ENCODE measurements at places on chromosomes 5 and 9.

GRCh38 chr5:111224561-111225345 lies 569 bp downstream of the CAMK4 start:
- DNase-seq, result no peak

DNA sequence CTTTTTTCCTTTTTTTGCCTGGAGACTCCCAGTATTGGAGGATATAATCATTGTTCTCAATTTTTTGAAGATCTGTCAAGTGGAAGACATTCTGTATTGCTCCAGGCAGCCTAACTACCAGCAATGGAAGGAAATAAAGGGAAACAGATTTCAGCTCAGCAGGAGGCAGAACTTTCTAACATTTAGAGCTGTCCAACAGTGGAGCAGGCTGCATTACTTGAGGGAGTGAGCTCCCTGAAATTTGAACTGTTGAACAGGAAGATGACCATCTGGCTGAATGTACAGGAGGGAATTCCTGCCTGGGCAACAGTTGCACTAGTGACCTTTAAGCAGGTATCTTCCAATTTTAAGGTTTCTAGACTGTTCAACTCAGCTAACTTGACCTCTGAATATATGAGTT lies 1.1 kb upstream of the GAPVD1 start:
- DNase-seq, result no peak

DNA sequence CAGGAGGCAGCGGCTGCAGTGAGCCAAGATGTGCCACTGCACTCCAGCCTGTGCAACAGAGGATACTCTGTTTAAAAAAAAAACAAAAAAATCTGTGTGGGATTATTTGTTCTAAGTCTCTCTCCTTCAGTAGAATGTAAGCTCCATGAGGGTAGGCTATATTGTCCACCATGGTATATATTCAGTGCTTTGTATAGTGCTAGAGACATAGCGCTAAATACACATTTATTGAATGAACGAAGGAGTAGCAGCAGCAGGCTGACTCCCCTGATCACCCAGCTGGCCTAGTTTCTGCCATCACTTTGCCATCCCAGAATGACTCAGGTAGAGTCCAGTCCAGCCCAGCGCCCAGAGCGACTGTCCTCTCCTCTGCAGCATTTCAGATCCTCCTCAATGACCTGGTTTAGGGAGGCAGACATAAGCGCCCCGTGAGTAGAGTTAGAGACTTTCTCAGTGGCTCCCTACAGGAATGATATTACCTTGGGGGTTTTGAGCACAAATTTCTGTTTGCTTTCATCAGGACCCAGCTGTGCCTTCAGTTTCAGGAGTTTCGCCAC lies 716 bp downstream of the HARS1 start:
- no peak for DNase-seq

DNA sequence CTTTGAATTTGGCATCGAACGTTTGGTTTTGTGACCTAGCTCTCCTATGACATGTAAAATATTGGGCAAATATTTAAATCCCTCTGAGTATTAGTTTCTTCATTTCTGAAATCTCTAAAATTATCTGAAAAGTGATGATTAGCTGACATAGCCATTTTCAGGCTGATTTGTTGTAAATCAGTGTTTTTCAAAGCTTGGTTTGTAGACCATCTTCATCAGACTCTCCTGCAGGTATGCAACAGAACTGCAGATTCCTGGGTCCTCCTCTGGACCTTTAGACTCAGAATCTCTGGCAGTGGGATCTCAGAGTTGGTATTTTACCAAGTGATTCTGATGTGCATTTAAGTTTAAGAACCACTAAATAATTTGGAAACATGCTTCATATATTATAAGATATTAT lies 38.9 kb upstream of the NMUR2 start:
- DNase-seq, result no peak

- DNase-seq, result no peak
Observed at GRCh38 chr5:123906698-123907295, 394.8 kb downstream of the CSNK1G3 start.

GRCh38 chr9:95095641-95096355 lies 221.7 kb downstream of the FANCC start:
- DNase-seq, result no peak

DNA sequence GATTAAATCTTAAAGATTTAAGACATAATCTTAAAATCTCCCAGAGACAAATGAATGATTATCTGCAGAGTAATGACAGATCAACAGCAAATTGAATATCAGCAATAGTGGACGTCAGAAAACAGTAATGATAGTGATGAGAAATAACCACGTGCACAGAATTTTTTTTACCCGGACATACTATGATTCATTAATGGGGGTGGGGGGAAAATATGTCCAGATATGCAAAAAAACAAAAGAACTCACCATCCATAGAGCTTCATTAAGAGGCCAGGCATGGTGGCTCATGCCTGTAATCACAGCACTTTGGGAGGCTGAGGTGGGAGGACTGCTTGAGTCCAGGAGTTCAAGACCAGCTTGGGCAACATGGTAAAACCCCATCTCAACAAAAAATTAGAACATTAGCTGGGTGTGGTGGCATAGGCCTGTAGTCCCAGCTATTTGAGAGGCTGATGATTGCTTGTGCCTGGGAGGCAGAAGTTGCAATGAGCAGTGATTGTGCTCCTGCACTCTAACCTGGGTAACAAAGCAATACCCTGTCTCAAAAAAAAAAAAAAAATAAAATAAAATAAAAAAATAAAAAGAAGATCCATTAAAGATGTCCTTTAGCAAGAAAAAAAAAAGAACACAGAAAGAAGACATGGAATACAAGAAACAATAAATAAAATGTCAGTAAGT lies 30.9 kb upstream of the SHOC1 start:
- DNase-seq, result no peak

DNA sequence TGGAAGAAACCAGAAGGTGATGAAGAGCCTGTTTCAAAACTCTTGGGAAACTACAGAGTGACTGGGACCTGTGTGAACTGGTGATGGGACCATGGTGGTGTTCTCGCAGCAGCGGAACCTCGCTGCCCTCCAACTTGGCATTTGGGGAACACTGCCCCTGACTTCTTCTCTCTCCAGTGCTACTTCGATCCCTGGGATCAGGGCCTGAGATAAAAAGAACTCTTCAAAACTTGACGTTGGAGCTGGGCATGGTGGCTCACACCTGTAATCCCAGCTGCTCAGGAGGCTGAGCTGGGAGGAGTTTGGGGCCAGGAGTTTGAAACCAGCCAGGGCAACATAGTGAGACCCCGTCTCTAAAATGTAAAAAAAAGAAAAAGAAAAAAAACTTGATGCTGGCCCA lies 18.1 kb downstream of the PITX1 start:
- no peak for DNase-seq

- DNase-seq, result no peak
Observed at GRCh38 chr9:72665421-72665820, 144.0 kb downstream of the TMC1 start.

DNA sequence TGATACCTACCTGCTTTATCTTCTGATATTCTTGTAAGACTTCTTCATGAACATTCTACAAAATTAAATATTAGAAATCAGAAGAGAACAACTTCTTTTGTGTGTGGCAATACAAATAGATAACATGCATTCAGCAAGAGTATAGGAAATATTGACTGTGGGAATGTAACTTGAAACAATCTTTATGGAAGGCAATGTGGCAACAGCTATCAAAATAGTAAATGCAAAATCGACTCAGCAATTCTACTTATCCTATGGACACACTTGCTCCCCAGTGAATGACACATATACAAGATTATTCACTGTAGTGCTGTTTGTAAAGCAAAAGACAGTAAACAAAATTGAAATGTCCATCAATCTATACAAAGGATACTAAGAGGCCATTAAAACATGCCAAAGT lies 66.5 kb upstream of the GLRX start:
- no peak for DNase-seq

DNA sequence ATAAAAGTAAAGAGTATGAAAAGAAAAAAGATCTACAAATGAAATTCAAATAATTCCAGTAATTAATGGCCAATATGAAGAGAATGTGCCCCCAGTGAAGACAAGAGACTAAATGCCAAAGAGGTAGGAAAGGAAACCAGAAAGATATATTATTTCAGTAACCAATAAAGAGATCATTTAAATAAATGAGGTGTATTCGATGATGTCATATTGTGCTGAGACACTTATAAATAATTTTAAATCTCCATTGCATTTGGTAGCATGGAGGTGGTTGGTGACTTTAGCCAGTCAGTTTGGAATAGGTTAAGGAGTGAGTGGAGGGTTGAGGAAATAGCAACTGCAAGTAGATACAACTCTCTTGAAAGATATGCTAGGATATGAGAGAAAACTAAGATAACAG lies 417.7 kb upstream of the PTGER4 start:
- DNase-seq, result no peak

DNA sequence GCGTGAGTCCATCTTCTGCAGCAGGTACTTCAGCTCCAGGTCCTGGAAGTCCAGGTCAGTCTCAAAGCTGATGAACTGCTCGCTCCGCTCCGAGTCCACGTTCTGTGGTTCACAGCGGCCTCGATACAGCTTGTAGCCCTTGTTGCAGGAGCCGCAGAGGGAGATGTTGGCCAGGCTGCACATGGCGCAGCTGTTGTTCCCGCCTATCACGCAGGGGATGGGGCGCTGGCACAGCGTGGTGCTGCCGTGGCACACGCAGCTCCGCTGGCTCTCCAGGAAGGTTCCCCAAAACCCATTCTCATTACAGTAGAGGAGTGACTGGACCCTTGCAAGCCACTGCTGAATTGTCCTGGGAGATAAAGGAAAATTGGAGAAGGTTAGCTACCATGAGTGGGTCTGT lies 201.4 kb downstream of the BRINP1 start:
- DNase-seq, result no peak

DNA sequence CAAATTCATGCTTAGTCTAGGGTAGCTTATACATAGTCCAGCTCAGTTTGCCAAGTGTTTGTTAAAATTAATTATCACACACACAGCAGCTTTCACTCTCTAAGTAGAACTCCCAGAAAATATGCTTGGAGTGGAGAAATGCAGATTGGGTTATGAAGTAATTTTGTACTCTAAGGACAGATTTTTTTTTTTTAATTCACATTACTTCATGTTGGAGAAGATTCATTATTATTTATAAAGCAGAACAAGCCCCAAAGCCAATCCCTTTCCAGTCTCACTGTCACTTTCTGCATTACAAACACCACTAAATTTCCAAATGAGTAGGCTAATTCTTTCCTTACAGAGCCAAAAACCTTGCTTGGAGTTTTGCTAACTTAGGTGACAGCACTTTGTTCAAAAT lies 11.7 kb upstream of the C9orf72 start:
- no peak for DNase-seq

DNA sequence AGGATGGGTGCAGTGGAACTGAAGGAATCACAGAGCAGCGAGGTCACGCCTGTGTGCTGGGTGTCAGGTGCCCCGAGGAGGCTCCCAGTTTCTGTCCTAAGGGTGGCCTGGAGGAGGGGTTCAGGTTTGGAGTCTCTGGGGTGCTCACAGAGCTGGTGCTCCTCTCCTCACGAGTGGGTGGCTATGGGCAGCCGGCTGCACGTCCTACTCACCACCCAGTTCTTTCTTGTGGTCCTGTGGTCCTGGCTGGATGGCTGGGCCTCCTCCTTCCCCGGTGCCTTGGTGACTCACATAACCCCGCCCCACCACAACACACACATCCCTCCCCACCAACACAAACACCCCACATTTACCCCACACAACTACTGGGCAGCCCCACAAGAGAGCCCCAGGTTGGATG lies 9.9 kb upstream of the PTGS1 start:
- no peak for DNase-seq

DNA sequence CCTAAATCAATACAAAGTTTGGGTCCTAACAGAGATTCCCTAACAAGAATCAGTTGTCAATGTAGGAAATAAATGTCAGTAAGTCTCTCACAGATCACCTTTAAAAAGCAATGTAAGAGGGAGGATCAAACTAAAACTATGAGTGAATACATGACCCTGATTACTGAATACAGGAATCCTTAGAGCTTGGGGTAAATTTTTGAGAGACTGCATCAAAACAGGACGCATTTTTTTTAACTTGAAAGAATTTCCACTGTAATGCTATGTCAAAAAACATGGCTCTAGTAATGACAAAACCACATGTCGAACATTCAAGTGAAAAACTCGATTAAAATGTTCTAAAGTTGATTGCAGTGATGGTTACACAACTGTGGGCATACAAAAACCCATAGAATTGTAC lies 21.9 kb downstream of the ZDHHC21 start:
- DNase-seq, result no peak

DNA sequence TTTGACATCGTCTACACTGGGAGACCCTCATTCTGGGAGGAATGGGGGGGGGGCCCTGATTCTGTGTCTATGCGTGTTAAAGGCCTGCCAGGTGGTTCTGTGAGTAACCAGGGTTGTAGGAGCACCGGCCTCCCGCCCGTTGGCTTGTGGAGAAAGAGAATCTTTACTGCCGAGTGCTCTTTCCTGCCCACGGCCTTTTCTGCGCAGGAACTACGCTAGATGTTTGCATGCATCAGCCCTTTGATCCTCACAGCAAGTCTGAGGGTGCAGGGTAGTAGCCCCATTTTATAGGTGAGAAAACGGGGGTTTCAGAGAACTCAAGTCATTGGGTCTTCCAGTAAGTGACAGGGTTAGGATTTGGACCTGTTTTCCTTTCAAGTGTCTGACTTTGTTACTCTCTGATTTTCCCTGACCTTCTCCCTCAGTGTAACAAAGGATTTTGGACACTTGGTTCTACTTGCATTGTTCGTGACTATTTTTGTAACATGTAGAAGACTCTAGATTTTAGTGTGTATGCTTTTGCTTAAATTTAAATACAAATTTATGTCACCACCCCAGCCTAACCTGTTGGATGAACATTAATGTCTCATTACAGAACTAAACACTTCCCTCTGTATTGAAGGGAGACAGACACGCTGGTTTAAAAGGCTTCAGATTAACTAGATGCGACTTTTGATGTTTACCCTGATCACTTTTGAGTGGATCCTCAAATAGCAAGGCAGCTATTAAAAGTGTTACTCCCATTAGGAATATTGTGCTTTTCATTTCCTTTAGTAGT lies 22.0 kb downstream of the MAST4 start:
- no peak for DNase-seq

- DNase-seq, result no peak
Observed at GRCh38 chr5:56080375-56081052, 85.8 kb upstream of the IL6ST start.

GRCh38 chr5:59768152-59769040 lies 125.1 kb downstream of the PDE4D start:
- DNase-seq, result no peak

- no peak for DNase-seq
Observed at GRCh38 chr5:206927-207536, 10.9 kb downstream of the CCDC127 start.

- DNase-seq, result no peak
Observed at GRCh38 chr5:32302835-32303754, 9.6 kb downstream of the MTMR12 start.

DNA sequence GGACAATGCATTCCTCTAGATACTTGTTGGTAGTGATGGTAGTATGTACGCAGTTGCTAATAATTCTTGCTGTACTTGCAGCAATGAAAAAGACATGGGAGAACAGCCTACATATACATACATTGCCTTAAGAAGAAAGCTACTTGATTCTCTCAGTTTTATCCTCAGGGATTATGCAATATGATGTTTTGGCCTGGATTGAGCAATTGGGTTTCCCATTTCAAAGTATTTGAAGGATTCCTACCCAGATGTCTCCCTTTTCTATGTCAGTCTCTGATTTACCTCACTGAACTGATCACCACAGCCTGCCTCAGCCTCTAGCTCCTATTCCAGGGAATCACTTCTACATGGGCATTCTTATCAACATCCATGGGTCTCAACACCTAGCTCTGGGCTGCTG lies 210.1 kb upstream of the CDH10 start:
- DNase-seq, result no peak

- no peak for DNase-seq
Observed at GRCh38 chr9:93721417-93721965, 145.1 kb downstream of the PHF2 start.

- no peak for DNase-seq
Observed at GRCh38 chr5:163439092-163439425, 1.7 kb downstream of the CCNG1 start.

GRCh38 chr9:116094846-116095245 lies 58.7 kb upstream of the PAPPA start:
- DNase-seq, result no peak

Data from stimulated activated CD8-positive, alpha-beta memory T cell treated with anti-CD3 and anti-CD28 coated beads, Interleukin-7, amount 100 ng/mL, for 1 hour (primary cell).